ENCODE measurements at places on chromosomes 7 and 10.

- DNase-seq, result no peak
Observed at GRCh38 chr7:68865351-68866199, 732.7 kb upstream of the AUTS2 start.

DNA sequence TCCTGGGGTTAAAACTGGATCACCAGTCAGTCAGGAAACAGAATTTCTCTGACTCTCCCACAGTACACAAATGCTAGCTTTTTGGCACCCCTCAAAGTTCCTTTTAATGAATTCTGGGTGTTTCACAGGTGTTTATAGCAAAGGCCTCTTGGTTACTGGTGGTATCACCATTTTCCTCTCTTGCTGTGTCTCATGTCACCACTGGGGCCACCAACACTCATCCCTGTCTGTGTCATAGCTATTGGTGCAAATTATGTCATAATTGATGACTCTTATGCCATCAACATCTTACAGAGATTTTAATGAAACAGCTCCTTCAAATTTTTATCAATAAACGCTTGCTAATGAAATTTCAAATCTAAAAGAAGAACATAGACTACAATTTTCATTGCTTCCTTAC is 27.7 kb upstream of the OSBPL3 start:
- no peak for DNase-seq

DNA sequence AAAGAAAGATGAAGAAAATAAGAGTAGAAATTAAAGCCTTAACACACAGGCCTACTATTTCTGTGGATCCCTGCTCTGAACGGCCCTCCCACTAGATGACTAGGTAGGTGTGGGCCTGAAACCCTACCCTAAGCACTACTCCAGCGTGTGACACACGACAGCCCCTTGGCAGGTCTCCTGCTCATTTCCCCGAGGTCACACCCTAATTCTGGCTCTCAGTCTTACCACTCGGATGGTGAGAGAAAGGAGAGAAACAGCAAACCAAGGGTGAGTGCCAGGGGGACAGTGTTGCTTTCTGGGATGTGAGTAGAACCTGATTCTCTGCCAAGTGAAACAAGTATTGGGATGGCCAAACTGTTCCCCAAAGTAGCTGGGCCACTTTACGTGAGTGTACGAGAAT is 12.1 kb downstream of the GALNTL5 start:
- no peak for DNase-seq

DNA sequence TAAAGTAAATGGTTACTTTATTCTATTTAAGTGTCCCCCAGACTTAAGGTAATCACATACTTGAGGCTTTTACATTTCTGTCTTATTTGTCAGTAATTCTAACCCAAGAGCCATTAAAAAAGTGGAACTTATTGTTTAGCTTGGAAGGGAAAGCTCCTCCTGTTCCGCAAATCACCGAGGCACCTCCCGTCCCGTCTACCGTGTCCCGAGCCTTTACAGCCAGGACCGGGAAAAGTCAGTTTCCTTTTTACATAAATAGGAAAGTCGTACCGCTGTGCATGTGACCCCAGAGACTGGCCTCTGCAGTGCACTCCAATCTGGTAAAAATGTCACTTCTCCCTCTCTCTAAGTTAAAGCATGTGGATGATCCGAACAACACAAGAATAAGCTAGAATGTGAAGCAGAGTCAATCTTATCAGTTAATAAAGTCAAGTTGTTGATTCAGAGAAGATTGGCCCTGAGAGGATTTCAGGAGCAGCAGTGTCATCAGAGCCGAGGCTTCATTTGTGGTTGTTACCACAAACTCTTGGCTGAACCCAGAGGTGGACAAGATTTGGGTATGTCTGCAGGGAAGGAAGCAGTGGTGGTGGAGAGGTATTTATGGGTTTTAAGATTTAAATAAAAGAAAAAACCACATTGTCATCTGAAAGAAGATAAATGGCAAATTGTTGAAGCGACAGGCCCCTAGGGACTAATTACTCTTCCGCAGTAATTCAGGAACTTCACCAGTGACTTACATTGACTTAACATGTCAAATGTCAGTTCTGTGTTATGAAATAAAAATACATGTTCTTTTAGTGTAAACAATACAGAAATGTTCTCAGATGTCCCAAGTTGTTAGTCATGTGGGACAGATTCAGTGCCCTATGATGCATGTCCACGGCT is 316.6 kb upstream of the ZNF32 start:
- DNase-seq, result no peak
